ENCODE measurements at places on chromosomes 6 and 20. TPM values are rescaled to one million over a fixed set of nuclear protein-coding genes. Genes with fewer than 3 reads are reported as not detected.

The SLC24A3 gene
- 4.9 TPM for total RNA-seq

The TAGAP gene
- 2.9 TPM for total RNA-seq

The CPNE5 gene
- total RNA-seq = 5.2 TPM

The THBS2 gene
- total RNA-seq = 145 TPM

The EMILIN3 gene
- 1.3 TPM for total RNA-seq

The TULP1 gene
- total RNA-seq = not detected

The IRF4 gene
- total RNA-seq = 13.0 TPM

The GPR63 gene
- 0.98 TPM for total RNA-seq

The PLCB1 gene
- 12.2 TPM for total RNA-seq

The PXDC1 gene
- 86.2 TPM for total RNA-seq

The PSMA7 gene
- 200 TPM for total RNA-seq

The FNDC1 gene
- total RNA-seq = 10.1 TPM

The FOXQ1 gene
- not detected for total RNA-seq

The SLC25A27 gene
- total RNA-seq = 27.0 TPM

The C6orf15 gene
- total RNA-seq = 0.59 TPM

The TSPYL1 gene
- 55.4 TPM for total RNA-seq

The KCNG1 gene
- total RNA-seq = 7.0 TPM
